ENCODE measurements at places on chromosomes 16 and 17.
A peak's percentile ranks its signal among the peaks of the same experiment; 100 is the strongest.

- no peak for DNase-seq
These were observed 7.8 kb downstream of the ODAD4 start for GRCh38 chr17:41937970-41938954.

- DNase-seq, result no peak
These were observed 25.9 kb upstream of the APOH start for GRCh38 chr17:66255112-66255511.

DNA sequence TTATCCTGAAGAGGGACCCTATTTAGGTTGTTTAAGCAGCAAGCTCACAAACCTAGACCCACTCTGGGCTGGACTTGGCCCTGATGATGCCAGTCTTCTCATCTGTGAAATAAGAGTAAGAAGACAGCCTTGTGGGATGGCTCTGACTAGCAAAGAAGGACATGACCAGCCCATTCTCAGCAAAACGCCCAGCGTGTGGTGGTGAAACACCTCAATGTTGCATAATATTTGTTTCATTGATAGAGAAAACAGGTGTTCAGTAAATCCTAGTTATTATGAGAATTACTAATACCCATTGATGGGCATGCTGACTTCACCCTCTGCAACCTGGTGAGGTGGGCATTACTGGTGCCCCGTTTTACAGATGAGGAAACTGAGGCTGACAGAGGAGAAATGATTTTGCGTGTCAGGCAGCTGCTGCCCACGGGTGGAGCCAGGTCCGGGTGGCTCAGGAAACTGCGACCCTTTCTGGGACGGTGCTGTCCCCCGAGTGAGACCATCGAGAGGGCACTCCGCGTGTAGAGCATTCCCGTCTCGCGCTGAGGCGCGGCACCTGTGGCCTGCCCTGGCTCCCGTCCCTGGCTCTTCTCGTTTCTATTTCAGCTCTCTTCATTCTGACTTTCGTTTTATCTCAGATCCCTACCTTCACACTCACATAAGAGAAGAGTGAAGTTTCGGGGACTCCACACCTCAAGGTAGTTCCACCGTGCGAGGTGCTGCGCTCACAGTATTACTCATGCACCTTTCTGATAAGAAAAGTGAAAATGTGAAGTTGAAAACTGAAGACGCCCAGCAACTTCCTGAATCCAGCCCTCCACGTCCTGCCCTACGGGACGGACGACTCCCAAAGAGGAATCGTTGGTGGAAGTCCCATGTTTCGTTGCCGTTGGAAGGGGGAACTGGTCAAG lies 48.5 kb downstream of the IRF8 start:
- DNase-seq, result peak; percentile 40

DNA sequence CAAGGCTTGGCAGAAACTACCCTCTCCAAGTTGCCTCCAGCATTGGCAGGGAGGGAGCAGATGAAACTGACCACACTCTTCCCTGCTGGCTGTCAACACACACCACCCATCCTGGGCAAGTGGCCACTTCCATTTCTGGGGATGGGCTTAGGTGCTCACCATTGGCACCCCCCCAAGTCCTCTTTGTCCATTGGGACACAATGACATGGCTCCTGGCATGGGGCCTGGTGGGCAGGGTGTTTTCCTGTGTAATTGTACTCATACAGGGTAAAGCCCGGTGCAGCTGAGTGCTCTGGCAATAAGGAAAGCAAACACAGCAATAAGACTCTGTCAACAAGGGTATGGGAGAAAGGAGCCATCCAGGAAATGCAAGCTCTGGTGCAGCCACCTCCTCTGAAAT lies 22.6 kb downstream of the SCNN1B start:
- no peak for DNase-seq

DNA sequence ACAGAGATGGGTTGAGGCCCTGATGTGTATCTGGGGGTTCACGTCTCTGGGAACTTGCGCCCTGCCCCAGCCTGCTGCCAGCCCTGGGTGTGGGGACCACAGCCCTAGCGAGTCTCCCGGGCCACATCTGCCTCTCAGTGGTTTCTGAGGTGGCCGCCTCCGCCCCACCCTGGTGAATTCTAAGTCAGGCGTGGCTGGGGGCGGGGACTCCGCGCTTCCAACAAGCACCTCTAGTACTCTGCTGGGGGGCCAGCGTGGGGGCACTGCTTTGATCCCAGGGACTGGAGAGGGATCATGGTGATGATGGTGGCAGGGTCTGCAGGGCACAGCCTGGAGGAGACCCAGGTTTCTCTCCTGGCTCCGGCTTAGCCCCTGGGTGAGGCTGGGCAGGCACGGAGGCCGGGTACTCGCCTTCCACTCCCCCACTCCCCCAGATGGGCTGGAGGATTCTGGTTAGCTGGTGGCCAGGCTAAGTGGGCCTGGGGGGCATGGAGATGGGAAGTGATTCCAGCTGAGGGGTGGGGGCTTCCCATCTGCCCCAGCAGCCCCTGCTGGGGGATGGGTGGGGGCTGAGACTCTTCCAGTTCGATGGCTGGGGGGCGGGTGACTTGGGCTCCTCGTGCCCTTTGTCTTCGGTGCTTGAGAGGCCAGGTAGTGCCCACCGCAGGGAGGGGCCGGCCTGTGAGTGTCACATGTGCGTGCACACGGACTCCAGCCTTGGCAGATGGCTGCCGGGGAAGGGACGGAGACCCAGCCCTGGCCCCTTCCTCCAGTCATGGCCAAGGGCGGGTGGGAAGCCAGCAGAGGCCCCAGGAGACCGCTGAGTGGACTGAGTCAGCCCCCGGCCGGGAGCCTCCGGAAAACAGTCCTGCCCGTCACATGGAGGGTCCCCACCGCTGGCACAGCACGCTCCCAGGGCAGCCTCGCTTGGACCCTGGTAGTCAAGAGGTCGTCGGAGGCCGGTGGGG lies 3.9 kb downstream of the GLIS2 start:
- peak; percentile 45 for DNase-seq

- DNase-seq, result no peak
These were observed 259.4 kb upstream of the TNRC6C start for GRCh38 chr17:77698903-77699623.

- no peak for DNase-seq
These were observed 20.4 kb upstream of the ADAM11 start for GRCh38 chr17:44738214-44738906.

DNA sequence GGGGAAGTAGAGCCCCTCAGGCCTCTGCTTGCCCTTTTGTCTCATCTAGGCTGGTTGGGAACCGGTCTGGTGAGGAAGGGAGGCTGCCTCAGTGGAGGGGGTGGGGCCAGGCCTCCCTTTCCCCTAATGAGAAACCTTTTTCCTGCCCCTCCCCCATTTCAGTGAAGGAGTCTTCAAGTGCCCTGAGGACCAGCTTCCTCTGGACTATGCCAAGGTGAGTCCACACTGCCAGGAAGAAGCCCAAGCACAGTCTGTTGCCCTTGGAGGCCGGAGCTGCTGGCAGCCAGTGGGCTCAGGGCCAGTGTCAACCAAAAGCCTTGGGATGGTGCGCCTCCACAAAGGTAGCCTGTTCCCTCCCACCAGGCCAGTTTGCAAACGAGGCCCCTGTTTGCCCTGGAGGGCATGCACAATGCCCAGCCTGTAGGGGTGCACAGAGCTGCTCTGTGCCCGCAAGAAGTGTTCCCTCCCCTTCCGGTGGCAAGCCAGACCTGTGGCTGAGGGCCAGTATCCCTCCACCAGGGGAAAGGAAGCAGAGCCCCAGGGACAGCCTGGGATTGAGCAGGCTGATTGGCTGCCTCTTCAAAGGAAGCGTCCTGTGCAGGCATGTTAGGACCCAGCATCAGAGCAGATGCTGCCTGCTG lies 3.4 kb downstream of the TRAF4 start:
- no peak for DNase-seq

DNA sequence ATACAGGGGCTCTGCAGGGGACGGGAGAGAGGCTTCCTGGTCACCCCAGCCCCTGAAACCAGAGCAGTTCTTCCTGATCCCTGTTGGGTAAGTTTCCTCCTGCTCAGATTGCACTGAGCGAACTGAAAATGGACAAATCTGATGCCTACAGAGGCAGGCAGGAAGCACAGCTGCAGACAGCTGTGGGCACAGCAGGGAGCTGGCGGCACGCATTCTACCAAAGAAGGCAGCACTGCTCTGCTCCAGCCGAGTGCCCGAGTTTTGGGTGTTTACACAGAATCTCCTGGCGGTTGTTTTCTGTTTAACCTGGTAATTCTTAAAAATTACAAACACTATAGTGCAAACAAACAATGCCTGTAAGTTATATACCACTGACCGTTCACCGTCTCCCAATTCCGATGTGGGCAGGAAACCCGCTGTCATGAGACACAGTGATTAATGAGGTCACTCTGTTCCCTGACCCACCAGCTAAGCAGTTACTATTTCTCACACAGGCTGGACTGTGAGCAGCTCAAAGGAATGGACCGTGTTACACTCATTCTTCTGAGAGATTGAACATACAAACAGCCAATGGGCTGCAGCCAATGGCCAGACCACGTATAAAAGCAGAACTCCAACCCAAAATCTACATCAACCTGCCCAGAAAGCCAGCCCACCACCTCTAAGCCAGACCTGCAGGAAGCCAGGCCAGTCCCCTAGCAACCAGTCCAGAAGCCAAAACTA lies 25.5 kb downstream of the NSMCE1 start:
- no peak for DNase-seq

DNA sequence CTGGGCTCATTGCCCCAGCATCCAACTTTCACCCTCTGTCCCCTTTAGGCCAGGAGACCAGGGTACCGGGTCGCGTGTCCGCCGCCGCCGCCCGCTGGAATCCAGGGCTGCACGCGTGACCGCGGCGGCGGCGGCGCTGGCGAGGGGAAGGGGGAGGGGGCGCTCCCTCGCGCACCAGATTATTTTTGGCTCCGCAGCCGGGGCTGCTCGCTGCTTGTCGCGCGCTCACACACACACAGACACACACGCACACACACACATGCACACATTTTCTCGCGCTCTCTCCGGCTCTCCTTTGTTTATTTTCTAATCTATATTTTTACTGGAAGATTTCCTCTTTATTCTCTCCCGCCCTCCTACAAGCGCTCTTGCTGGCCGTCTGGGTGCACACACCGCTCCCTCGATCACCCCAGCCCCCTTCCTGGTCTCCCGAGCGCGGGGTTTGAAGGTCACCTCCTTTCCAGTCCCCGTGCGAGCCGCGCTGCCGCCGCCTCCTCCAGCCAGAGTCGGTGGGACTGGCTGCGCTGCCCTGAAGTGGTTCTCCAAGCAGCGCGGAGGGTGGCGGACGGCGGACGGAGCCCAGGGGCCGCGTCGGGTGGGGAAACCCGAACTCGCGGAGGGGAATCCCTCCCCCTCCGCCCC lies 921.4 kb upstream of the EEF2KMT start:
- DNase-seq, result no peak

DNA sequence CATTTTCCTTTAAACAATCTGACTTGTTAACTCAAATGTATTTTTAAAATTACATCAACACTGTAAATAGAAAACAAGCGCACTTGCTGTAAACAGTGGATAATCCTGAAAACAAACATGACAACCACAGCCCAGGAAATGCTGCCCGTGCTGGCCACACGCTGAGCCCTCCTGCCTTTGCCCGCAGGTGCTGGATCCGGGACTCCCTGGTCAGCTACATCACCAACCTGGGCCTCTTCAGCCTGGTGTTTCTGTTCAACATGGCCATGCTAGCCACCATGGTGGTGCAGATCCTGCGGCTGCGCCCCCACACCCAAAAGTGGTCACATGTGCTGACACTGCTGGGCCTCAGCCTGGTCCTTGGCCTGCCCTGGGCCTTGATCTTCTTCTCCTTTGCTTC lies 6.6 kb upstream of the ADGRG3 start:
- DNase-seq, result no peak

GRCh38 chr16:52074133-52074532 lies 472.8 kb downstream of the TOX3 start:
- DNase-seq, result no peak

- no peak for DNase-seq
These were observed 40.0 kb upstream of the ABCA10 start for GRCh38 chr17:69268543-69269014.

GRCh38 chr16:49599704-49600103 lies 226.1 kb downstream of the C16orf78 start:
- no peak for DNase-seq

DNA sequence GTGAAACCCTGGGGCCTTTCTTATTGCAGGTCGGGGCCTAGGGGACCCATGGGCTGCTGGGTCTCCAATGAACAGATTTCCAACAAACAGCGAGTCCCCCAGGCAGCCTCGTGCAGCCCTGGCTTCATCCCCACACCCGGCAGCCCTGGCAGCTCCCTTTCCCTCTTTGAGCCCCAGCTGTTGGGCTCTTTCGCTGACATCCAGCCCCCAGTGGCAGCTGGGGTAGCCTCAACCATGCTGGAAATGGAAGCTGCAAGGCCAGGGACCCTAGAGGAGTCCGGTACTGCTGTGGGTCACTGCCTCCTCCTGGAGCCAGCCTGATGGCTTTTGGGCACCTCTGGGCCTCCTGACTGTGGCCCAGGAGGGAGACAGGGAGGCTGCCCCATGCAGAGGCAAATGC lies 5.9 kb downstream of the RPUSD1 start:
- DNase-seq, result no peak

DNA sequence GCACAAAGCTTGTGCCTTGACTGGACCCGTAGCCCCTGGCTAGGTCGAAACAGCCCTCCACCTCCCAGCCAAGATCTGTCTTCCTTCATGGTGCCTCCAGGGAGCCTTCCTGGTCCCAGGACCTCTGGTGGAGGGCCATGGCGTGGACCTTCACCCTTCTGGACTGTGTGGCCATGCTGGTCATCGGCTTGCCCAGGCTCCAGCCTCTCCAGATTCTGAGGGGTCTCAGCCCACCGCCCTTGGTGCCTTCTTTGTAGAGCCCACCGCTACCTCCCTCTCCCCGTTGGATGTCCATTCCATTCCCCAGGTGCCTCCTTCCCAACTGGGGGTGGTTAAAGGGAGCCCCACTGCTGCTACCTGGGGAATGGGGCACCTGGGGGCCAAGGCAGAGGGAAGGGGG lies 3.5 kb downstream of the CTRL start:
- no peak for DNase-seq

GRCh38 chr16:30144017-30144416 lies 21.0 kb upstream of the MAPK3 start:
- no peak for DNase-seq

DNA sequence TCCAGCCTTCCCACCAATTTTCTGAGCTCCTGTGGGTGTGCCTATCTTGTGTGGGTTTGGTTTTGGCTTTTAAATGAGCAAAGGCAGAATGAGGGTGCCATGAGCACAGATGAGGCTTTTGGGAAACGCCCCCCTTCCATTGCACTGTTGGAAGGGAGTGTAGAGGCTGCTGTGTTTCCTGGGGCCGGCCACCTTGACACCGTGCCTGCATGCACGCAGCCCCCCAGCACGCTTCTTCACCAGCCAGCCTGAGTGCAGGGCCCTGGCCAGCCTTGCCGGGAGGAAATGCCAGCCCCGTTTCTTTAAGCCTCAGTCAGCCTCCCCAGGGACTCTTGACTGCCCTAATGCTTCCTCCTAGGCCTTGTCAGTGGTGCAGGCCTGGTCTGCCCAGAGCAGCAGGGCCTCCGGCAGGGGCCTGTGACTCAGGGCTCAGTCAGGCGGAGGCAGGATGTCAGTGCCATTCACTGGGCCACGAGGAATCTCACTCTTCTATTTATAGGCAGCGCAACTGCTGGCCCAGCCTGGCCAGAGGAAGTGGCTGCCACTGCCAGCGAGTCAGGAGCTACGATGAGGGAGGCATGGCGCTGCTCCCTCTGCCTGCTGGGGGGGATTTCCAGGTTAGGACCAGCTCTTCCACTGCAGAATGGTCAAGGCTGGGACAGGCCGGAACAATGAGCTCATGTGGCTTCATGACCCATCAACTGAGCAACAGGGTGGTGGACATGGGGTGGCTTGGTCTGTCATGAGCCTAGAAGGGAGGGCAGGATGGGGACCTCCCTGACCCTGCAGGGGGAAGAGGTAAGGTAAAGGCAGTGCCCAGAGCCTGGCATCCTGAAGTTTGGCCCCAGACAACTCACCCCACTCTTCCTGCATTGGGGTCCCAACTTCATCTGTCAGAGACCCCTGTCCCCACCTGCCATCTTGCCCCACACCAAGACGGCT lies 205.2 kb downstream of the RAB11FIP4 start:
- no peak for DNase-seq

GRCh38 chr17:372157-373152 lies 19.8 kb upstream of the RPH3AL start:
- no peak for DNase-seq
